ENCODE measurements at places on chromosomes 1 and 21. TPM values are rescaled to one million over a fixed set of nuclear protein-coding genes. Genes with fewer than 3 reads are reported as not detected.
A peak's percentile ranks its signal among the peaks of the same experiment; 100 is the strongest.

DNA sequence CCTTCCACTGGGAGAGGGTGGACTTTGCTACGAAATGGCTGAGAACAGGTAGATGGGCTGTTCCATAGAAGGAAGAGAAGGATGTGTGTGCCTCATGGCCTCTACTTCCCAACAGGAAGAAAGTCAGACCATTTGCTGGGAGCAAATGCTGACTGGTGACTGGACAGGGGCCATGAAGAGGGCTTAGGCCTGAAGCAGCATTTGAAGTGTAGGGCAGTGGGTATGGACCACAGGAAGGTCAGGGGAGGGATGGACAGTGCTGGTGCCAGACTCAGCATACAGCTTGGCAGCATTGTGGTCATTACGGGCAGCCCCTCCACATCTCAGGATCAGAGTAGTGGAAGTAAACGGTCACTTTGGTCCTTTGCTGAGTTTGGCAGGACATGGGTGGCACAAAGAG, 275.7 kb downstream of the MATN1 start:
- no peak for DNase-seq
- H3K4me3 ChIP-seq: no peak overlapping the region
- H3K27me3 ChIP-seq: peaks cover 3% of the 10 kb centered on the region
- H3K4me1 ChIP-seq: no peaks in the 10 kb centered on the region
- H3K27ac ChIP-seq: no peak overlapping the region

Gene IGSF9
- 3.1 TPM for polyA plus RNA-seq

Gene CHI3L1
- polyA plus RNA-seq: 1.4 TPM

DNA sequence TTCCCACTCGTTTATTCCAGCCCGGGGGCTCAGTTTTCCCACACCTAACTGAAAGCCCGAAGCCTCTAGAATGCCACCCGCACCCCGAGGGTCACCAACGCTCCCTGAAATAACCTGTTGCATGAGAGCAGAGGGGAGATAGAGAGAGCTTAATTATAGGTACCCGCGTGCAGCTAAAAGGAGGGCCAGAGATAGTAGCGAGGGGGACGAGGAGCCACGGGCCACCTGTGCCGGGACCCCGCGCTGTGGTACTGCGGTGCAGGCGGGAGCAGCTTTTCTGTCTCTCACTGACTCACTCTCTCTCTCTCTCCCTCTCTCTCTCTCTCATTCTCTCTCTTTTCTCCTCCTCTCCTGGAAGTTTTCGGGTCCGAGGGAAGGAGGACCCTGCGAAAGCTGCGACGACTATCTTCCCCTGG, 716 bp downstream of the OLIG2 start:
- no peaks in the 10 kb centered on the region for H3K4me1 ChIP-seq
- H3K27me3 ChIP-seq: peaks cover 95% of the 10 kb centered on the region
- DNase-seq: no peak
- H3K36me3 ChIP-seq: no peaks in the 10 kb centered on the region

Gene GBP7
- polyA plus RNA-seq: not detected

DNA sequence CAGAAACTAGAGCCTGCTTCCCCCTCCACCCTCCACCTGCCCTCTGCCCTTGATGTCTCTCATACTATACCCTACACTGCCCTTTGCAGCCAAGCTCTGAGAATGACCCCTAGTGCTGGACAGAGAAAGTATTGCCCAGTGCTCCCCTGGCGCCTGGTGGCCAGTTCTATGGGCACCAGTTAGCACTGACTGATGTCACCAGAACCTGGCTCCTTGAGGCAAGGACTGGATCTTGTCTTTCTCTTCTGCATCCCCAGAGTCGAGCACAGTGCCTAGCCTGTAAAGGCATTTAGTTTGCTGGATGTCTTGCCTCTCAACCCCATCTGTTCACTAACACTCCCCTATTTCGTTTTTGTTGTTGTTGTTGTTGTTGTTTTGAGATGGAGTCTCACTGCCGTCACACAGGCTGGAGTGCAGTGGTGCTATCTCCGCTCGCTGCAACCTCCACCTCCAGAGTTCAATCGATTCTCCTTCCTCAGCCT, 5.9 kb downstream of the PHLDA3 start:
- no peak for DNase-seq
- H3K4me3 ChIP-seq: no peak overlapping the region

Gene MAP1LC3C
- not detected for polyA plus RNA-seq

- H3K36me3 ChIP-seq: no peaks in the 10 kb centered on the region
- no peak for DNase-seq
- H3K4me1 ChIP-seq: peaks cover 4% of the 10 kb centered on the region
- H3K27me3 ChIP-seq: no peaks in the 10 kb centered on the region
- H3K27ac ChIP-seq: no peak overlapping the region
Observed at GRCh38 chr1:111733992-111734341, 5.2 kb downstream of the INKA2 start.

Gene ESPN
- 235 TPM for polyA plus RNA-seq

GRCh38 chr1:226510453-226510852, 38.1 kb upstream of the STUM start:
- H3K4me1 ChIP-seq: no peaks in the 10 kb centered on the region
- no peak overlapping the region for H3K27ac ChIP-seq
- no peak overlapping the region for H3K4me3 ChIP-seq
- no peaks in the 10 kb centered on the region for H3K27me3 ChIP-seq

Gene GLIS1
- polyA plus RNA-seq: 0.19 TPM

GRCh38 chr1:53945183-53945432, 391 bp downstream of the IFT25 start:
- peak overlapping the region; percentile 91 for H3K4me3 ChIP-seq
- H3K27me3 ChIP-seq: no peaks in the 10 kb centered on the region

GRCh38 chr1:247336390-247336789, 4.7 kb upstream of the ZNF496 start:
- H3K4me1 ChIP-seq: no peaks in the 10 kb centered on the region
- DNase-seq: no peak
- H3K27me3 ChIP-seq: no peaks in the 10 kb centered on the region

GRCh38 chr1:167629681-167630567, at the start of gene RCSD1:
RCSD1 (plus strand) TSS chr1:167630232; CDS start chr1:167630424, 192 bp downstream.
- peak; percentile 25 for DNase-seq
- H3K4me1 ChIP-seq: peaks cover 9% of the 10 kb centered on the region
- peak within 1 kb of the TSS; percentile 86 for H3K27ac ChIP-seq
- H3K27me3 ChIP-seq: no peaks in the 10 kb centered on the region
- peak within 1 kb of the TSS; percentile 73 for H3K4me3 ChIP-seq
- H3K36me3 ChIP-seq: no peaks in the 10 kb centered on the region

- H3K27ac ChIP-seq: no peak overlapping the region
- no peaks in the 10 kb centered on the region for H3K36me3 ChIP-seq
- no peaks in the 10 kb centered on the region for H3K4me1 ChIP-seq
- H3K27me3 ChIP-seq: no peaks in the 10 kb centered on the region
Observed at GRCh38 chr1:190377294-190377693, 100.4 kb downstream of the BRINP3 start.

- no peak overlapping the region for H3K4me3 ChIP-seq
- no peaks in the 10 kb centered on the region for H3K4me1 ChIP-seq
- no peak overlapping the region for H3K27ac ChIP-seq
- DNase-seq: no peak
Observed at GRCh38 chr1:21472861-21473260, 32.9 kb downstream of the NBPF3 start.

- no peaks in the 10 kb centered on the region for H3K4me1 ChIP-seq
- peak; percentile 31 for DNase-seq
- no peaks in the 10 kb centered on the region for H3K27me3 ChIP-seq
- H3K27ac ChIP-seq: no peak overlapping the region
- peak overlapping the region; percentile 3 for H3K4me3 ChIP-seq
Observed at GRCh38 chr1:185404291-185404690, 87.2 kb upstream of the IVNS1ABP start.

DNA sequence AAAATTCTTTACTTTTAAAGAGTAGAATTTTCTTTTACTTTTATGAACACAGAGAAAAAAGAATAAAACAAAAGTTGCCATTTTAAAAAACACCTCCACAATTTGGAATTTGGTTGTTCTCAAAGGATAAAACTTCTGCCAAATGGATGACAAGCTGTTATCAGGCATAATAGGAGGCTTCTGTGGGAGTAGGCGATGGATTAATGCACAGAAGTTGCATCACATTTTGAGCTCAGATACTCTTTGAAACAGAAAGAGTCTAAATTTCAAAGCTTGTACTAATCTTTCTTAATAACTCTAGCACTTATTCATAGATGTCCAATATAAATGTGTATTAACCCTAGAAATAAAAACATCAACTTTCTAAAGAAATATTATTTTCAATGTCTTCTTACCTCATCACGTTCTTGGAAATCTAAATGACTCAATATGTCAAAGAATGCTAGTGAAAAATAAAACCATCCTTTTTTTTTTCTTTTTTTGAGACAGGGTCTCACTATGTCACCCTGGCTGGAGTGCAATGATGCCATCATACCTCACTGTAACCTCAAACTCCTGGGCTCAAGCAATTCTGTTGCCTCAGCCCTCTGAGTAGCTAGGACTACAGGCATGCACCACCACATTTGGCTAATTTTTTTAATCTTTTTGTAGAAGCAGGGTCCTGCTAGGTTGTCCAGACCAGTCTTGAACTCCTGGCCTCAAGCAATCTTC, 112.8 kb upstream of the USP25 start:
- H3K27ac ChIP-seq: no peak overlapping the region
- H3K27me3 ChIP-seq: no peaks in the 10 kb centered on the region
- no peak for DNase-seq
- no peaks in the 10 kb centered on the region for H3K36me3 ChIP-seq

DNA sequence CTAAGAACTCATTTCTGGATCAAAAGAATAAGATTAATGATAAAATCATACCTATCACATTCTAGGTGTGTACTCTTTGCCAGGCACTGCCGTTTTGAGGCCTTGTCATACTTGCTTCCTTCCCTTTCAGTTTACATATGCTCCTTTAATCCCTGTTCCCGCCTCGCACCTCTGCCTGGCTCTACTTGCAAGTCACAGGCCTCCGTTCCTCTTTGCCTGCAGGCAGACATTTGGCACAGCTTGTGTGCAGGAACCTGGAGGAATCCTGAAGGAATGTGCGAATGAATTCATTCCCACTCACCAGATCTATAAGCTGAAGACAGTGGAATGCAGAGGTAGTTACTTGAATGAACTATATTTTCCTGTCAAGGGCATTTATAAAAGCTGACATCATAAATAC, 13.8 kb downstream of the WLS start:
- H3K36me3 ChIP-seq: no peaks in the 10 kb centered on the region
- no peaks in the 10 kb centered on the region for H3K27me3 ChIP-seq
- no peak overlapping the region for H3K27ac ChIP-seq
- peaks cover 12% of the 10 kb centered on the region for H3K4me1 ChIP-seq
- no peak overlapping the region for H3K4me3 ChIP-seq
- DNase-seq: no peak

DNA sequence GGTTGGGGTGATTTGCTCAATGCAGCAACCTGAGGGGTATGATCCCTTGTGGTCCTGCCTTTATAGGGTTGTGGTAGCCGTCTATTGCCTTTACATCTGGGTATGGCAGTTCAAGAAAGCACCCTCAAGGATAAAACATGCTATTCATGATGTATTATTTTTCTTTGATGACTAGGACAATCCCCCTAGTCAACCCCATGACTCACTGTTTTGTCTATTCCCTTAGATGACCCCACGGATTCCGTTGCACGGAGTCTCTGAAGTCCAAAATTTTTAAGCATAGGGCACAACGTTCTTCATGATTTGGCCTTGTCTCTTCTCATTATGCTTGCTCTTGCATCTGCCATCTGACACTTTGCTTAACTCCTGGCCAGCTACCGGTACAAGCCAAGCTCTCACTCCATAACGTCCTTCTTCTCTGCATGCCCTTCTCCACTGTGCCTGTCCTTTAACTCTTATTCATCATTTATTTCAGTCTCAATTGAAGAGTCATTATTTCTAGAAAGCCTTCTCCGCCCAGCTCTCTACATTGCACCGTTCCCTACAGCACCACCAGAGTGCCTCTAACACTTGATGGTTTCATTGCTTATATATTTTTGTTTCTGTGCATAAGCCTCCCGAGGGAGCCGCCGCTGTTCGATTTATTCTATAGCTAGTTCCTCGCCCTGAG, 838 bp upstream of the DISP1 start:
- H3K27ac ChIP-seq: peak overlapping the region; percentile 99
- no peak for DNase-seq
- peak overlapping the region; percentile 90 for H3K4me3 ChIP-seq

- H3K4me3 ChIP-seq: no peak overlapping the region
- H3K27ac ChIP-seq: no peak overlapping the region
- H3K4me1 ChIP-seq: no peaks in the 10 kb centered on the region
- H3K27me3 ChIP-seq: no peaks in the 10 kb centered on the region
Observed at GRCh38 chr1:12572522-12572921, 45.5 kb downstream of the DHRS3 start.

Gene AGPAT3
- polyA plus RNA-seq: 41.6 TPM

- H3K27me3 ChIP-seq: peaks cover 2% of the 10 kb centered on the region
- no peaks in the 10 kb centered on the region for H3K4me1 ChIP-seq
- DNase-seq: peak; percentile 88
- H3K27ac ChIP-seq: no peak overlapping the region
- no peak overlapping the region for H3K4me3 ChIP-seq
Observed at GRCh38 chr21:42121794-42122193, 50.7 kb downstream of the UMODL1 start.

DNA sequence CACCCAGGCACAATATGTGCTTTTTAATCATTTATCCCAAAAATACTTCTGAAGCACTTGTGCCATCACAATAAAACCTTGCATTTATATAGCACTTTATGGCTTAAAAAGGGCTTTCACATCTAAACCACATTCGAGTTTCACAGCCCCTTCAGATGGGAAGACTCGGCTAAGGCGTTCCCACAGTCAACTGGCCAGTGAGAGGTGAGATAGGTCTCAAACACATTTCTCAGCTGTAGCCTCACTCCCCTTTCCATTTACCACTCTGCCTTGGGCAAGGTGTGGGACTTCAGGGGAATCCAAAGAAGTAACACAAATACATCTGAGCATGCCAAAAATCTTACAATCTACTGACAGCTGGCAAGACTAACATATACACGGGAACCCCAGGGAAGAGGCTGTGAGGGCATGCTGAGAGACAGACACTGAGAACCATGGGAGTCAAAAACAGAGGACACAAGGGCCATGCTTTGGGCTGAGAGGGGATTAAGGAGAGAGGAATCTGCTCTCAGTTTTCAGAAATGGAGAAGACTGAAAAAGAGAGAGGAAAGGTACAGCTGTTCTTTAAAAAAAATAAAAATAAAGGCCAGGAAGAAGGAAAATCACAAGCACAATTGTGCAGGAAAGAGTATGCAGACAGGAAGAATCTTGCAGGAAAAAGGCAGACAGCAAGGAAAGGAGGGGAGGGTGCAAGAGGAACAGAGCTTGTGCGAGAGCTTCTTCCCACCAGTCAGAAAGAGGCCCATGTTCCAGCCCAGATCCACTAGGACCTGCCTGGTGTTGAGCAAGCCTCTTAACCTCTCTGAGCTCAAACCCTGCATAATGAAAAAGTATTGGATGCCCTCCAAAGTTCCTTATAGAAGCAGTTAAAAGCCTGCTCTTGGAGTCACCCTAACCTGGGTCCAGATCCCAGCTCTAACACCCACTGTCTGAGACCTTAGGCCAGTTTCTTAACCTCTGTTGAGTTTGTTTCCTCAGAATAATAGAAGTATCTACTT, 73.5 kb downstream of the JAK1 start:
- DNase-seq: no peak
- H3K4me1 ChIP-seq: peaks cover 14% of the 10 kb centered on the region
- no peaks in the 10 kb centered on the region for H3K27me3 ChIP-seq
- H3K27ac ChIP-seq: no peak overlapping the region
- no peak overlapping the region for H3K4me3 ChIP-seq
- no peaks in the 10 kb centered on the region for H3K36me3 ChIP-seq

All from small intestine (tissue), 16 donors.